Right lung (tissue), 10 donors: ENCODE measurements at places on chromosomes 12 and 14.
A peak's percentile ranks its signal among the peaks of the same experiment; 100 is the strongest.

DNA sequence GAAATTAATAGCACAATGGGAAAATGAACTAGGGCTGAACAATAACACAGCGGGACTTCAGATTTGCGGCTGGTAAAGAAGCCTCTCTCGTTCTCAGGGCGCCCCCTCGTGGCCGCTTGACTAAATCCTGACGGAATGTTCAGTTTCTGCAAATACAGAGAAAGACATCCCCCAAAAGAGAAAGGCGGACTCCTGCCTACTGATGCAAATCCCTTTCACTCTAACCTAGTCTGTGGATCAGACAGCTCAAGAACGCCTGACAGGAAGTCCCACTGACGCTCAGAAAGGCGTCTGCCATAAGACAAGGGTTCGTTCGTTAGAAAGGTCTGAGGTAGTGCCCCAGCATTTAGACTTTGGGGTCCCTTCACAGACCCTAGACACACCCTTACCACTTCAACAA is 2.5 kb downstream of the NUAK1 start:
- peak; percentile 72 for DNase-seq

DNA sequence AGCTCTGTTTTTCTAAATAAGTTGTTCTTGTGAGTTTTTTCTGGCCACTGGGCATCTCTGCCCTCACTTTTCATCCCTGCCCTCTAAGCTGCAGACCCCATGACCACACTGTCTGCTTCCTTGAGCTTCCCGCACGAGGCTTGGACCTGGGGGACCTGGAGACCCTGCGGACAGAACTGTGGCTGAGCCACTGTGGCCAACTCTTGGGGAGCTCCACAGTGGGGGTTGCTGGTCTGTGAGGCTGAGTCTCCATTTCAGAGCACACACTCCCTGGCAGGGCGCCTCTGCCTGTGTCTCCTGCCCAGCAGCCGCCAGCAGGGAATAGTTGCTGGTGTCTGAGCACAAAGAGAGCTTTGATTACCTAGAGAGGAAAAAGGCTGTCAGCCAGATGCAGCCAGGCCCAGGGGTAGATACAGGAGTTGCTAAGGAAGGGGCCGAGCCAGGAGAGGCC is 13.1 kb upstream of the RIN3 start:
- no peak for DNase-seq

- no peak for DNase-seq
Observed at GRCh38 chr14:54713379-54713778, 146.5 kb downstream of the SAMD4A start.

GRCh38 chr12:100356644-100357223 is at the start of gene SLC17A8:
SLC17A8 (plus strand) TSS chr12:100357074; CDS start chr12:100357392, 318 bp downstream.
- peak; percentile 20 for DNase-seq

DNA sequence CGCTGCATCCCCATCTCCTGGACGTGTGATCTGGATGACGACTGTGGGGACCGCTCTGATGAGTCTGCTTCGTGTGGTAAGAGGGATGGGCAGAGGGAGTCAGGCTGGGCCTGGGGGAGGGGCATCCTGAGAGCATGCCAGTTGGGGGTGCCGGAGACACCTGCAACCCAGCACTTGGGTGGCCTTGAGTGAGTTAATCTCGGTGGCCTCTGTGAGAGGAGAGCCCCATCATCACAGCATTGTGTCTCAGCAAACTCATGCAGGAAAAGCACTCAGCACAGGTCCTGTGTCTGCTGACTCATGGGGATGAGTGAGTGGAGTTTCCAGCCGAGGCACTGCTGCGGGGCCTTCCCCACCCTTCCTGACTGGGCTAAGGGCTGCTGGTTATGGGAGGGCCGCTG is 19.6 kb upstream of the LRP1-AS start:
- DNase-seq, result no peak

DNA sequence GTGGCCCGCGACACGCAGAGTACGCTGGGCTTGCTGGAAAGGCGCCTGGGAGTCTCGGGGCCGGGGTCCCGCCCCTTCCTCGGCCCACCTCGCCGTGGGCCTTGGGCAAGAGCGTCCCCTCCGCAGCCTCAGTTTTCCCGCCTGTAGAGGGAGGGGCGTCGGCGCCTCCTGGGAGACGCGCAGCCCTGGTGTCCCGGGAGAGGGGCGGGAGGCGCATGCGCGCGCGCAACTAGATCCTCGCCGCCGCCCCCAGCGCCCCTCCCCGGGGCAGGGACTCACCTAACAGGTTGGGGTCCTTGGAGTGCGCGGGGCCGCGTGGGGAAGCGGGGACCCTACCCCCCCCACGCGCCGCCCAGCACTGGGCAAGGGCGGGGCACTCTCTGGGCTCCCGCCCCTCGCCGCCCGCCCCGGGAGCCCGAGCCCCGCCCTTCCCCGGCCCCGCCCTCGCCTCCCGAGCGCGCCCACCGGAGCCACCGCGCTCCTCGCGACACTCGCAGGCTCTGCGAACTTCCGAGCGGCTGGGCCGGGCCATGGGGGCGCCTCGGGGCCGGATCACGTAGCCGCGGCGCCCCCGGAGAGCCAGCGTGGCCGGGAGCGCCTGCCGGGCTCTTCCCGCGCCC is at the start of gene KIF26A:
KIF26A (plus strand) TSS at position 490 of the 620 bp plus-strand sequence. CDS start 136 bp downstream, outside the sequence.
- DNase-seq, result peak; percentile 64

DNA sequence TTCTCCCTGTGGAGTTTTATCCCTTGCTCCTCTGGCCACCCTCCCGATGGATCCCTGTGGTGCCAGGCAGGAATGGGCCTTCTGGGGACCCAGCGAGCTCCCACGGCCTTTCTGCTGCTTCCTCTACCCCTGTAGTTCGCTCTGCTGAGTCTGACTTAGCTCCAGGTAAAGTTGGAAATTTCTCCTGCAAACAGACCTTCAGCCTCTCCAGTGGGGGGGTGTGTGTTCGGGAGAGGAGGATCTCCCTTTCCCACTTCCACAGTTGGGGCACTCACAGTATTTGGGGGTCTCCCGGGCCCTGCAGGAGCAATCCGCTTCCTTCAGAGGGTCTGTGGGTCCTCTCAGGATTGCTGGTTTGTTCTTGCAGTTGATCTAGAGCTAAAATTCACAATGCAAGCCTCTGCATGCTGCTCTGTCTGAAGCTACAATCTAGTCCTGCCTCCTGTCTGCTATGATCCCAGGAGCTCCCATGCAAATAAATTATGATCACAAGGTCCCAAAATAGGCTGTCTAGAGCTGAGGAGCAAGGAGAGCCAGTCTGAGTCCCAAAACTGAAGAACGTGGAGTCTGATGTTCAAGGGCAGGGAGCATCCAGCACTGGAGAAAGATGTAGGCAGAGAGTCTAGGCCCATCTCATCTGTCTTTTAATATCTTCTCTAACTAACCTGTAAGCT is 18.3 kb downstream of the MTRFR start:
- DNase-seq, result no peak

DNA sequence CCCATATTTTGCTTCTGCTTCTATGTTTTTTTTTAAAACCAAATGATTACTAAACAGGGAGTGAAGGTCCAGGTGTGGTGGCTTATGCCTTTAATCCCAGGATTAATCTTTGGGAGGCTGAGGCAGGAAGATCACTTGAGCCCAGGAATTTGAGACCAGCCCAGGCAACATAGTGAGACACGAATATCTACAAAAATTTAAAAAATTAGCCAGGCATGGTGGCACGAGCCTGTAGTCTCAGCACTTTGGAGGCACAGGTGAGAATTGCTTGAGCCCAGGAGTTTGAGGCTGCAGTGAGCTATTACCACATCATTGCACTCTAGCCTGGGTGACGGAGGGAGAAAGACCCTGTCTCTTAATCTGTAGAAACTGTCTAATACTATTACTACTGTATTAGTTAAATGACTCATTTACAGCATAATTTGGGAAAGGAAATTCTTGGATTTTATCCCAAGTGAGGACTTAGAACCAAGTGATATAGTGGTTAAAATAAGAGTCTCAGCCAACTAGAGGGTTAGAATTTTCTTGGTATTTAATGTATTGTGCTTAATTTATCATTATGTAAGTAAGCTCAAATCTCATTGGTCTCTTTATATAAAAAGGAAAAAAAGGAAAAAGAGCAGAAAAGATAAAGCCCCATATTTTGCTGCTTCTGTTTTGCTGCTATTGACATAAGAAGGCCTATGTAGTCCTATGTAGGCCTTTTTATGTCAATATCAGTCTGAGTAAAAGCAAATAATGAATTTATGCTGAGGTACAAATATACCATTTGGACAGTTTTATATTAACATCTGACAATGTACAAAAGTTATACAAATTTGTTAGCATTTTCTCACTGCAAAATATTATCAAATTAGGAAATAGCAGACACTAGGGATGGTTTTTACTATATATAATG is 163.4 kb downstream of the RAD51B start:
- no peak for DNase-seq
